ENCODE measurements at places on chromosomes 1 and 21. TPM values are rescaled to one million over a fixed set of nuclear protein-coding genes. Genes with fewer than 3 reads are reported as not detected.

The LCE2A gene
- not detected for total RNA-seq

The ERG gene
- not detected for total RNA-seq

GRCh38 chr1:19414515-19415121 lies 70.7 kb downstream of the CAPZB start:
- peak overlapping the region; percentile 43 for H3K27ac ChIP-seq
- H3K4me3 ChIP-seq: no peak overlapping the region
- no peak for DNase-seq
- no peaks in the 10 kb centered on the region for H3K27me3 ChIP-seq
- H3K4me1 ChIP-seq: peaks cover 66% of the 10 kb centered on the region

- peaks cover 23% of the 10 kb centered on the region for H3K4me1 ChIP-seq
- H3K27me3 ChIP-seq: peaks cover 57% of the 10 kb centered on the region
- no peak overlapping the region for H3K27ac ChIP-seq
- H3K4me3 ChIP-seq: no peak overlapping the region
- H3K36me3 ChIP-seq: no peaks in the 10 kb centered on the region
Measured at GRCh38 chr1:26996024-26996423, 2.5 kb downstream of the TRNP1 start.

DNA sequence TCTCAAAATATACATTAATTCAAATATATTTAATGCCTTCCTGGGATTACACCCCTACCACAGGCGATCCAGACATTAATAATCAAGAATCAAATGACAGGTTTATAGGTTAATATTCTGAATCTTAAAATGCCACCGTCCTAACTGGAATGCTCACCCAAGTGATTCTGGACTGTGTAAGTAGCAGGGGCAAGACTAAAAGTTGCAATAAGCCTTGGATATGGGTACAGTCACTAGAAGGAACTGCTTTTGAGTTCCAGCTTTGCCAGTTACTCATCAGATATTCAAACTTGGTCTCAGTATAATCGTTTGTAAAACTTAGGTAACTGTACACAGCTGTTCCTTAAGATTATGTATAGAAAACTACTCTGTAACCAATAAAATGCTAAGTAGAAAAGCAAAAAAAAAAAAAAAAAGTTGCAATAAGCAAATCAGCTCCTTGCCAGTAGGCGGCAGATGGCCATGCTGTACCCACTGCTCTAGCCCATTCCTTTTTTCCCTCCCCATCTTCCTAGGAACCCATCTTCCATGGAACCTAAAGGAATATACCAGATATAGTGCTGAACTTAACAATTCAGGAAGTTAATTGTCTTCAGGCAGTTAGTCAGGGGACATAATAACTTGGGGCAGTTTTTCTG lies 10.5 kb downstream of the RO60 start:
- peak overlapping the region; percentile 78 for H3K27ac ChIP-seq
- peaks cover 49% of the 10 kb centered on the region for H3K4me1 ChIP-seq
- H3K4me3 ChIP-seq: no peak overlapping the region
- no peaks in the 10 kb centered on the region for H3K27me3 ChIP-seq
- DNase-seq: no peak

DNA sequence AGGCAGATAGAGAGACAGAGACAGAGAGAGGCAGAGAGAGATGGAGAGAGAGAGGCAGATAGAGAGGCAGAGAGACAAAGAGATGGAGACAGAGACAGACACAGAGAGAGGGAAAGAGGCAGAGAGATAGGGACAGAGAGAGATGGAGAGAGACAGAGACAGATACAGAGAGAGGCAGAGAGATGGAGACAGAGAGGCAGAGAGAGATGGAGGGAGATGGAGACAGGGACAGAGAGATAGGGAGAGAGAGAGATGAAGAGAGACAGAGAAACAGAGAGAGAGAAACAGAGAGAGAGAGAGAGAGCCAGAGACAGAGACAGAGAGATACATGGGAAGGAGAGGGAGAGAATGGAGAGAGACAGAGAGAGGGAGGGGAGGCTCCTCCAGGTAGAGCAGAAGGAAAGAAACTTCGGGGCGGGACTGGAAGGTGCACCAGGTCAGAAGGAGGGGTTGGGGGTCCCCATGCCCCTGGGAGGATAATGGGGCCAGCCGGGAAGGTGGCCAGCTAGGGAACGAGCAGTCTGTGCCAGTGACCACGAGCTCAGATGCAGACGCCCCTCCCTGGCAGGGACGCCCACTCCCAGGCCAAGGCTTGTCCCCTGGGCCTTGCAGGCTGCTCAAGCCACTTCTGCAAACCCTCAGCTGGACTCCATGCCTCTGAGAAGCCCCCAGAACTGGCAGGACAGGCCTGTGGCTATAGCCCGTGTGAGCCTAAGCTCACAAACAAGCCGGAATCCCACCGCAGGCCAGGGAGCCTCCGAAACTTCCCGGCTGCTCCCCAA lies 3.3 kb downstream of the FNDC10 start:
- no peaks in the 10 kb centered on the region for H3K36me3 ChIP-seq
- DNase-seq: no peak
- no peak overlapping the region for H3K27ac ChIP-seq
- no peak overlapping the region for H3K4me3 ChIP-seq
- no peaks in the 10 kb centered on the region for H3K4me1 ChIP-seq

DNA sequence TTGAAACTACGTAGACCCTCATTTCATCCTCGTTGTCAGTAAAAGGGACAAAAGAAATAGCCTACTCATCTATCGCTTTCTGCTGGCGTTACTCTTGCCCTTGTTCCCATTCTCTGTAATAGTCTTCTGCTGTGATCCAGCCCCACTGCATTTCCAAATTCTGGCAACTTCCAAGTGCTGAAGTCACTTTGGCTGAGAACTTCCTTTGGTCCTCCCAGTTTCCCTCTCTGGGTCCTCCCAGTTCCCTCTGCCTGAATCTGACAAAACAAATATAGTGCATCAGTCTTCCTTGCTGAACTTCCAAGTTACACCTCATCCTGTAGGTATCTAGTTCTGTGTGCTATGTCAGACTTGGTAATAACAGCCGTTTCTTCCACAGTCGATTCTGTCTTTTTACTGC lies 47.0 kb upstream of the PLA2G4A start:
- H3K27ac ChIP-seq: no peak overlapping the region
- H3K36me3 ChIP-seq: no peaks in the 10 kb centered on the region
- no peak overlapping the region for H3K4me3 ChIP-seq
- DNase-seq: no peak
- H3K4me1 ChIP-seq: peaks cover 2% of the 10 kb centered on the region
- no peaks in the 10 kb centered on the region for H3K27me3 ChIP-seq

DNA sequence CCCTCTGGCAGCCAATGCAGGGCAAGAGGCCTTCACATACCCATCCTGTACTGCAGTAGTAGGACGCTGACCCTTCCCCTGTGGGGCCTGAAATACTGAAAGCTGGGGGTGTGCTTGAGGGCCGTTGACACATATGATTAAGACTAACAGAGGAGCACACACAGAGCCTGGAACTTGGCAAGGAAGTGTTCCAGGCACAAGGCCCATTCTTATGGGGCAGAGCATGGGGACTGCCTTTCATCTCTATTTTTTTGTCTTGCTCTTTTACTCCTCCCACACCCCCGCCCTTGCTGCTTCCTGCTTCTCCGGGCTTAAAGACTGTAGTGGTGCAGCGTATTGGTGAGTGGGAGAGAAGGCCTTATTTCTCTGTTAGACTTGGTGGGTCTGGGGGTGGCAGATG lies 137.4 kb downstream of the BACH1 start:
- H3K4me3 ChIP-seq: peak overlapping the region; percentile 77
- DNase-seq: peak; percentile 33
- peaks cover 26% of the 10 kb centered on the region for H3K36me3 ChIP-seq
- H3K4me1 ChIP-seq: peaks cover 31% of the 10 kb centered on the region
- no peaks in the 10 kb centered on the region for H3K27me3 ChIP-seq

DNA sequence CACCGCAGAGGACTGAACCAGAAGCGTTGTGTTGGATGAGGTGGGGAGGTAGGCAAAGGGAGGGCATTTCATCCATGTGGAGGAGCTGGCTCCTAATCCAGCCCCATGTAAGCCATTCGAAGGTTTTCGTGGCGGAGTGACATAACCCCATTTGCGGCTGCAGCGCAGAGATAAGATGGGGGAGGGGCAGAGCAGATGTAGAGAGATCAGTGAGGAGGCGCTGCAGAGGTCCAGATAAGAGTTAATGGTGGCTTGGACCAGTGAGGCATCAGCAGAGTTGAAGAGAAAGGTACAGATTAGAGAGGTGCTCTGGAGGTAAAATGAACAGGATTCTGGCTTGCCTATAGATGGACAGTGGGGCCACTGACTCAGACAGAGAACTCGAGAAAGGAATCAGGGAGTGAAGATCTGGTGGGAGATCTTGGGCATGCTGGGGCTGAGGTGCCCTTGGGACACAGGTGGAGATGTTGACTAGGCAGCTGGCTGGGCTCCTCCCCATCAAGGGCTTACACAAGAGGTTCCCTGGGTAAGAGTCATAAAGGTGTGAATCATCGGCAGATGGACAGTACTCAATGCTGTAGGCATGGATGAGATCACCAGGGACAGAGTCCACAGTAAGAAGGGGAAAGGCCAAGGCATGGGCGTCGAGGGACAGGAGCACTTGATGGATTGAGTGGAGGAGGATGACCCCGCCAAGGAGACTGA lies 7.8 kb upstream of the PTPRF start:
- H3K27me3 ChIP-seq: peaks cover 34% of the 10 kb centered on the region
- no peak overlapping the region for H3K27ac ChIP-seq
- H3K4me3 ChIP-seq: no peak overlapping the region
- DNase-seq: no peak
- H3K4me1 ChIP-seq: no peaks in the 10 kb centered on the region

GRCh38 chr1:224897529-224898327 lies 31.7 kb upstream of the DNAH14 start:
- no peak overlapping the region for H3K4me3 ChIP-seq
- no peaks in the 10 kb centered on the region for H3K36me3 ChIP-seq
- no peak for DNase-seq
- no peak overlapping the region for H3K27ac ChIP-seq

DNA sequence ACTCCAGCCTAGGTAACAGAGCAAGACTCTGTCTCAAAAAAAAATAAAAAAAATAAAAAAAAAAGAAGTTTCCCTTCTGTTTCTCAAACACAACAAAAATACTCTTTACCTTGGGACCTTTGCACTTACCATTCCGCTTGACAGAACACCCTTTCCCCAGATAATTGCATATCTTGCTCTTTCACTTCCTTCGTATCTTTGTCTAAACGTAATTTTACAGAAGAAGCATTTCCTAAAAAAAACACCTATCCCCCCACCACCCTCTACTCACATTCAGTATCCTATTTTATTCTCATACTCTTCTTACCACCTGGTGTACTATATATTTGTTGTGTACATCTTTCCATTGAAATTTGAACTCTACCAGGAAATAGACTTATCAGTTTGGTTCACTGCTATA lies 32.7 kb downstream of the ASH1L start:
- no peaks in the 10 kb centered on the region for H3K27me3 ChIP-seq
- H3K27ac ChIP-seq: no peak overlapping the region
- no peak for DNase-seq
- no peak overlapping the region for H3K4me3 ChIP-seq

- no peaks in the 10 kb centered on the region for H3K27me3 ChIP-seq
- DNase-seq: no peak
- peaks cover 29% of the 10 kb centered on the region for H3K36me3 ChIP-seq
- H3K4me3 ChIP-seq: no peak overlapping the region
- peaks cover 21% of the 10 kb centered on the region for H3K4me1 ChIP-seq
Measured at GRCh38 chr1:46689897-46690296, 18.2 kb downstream of the TEX38 start.

DNA sequence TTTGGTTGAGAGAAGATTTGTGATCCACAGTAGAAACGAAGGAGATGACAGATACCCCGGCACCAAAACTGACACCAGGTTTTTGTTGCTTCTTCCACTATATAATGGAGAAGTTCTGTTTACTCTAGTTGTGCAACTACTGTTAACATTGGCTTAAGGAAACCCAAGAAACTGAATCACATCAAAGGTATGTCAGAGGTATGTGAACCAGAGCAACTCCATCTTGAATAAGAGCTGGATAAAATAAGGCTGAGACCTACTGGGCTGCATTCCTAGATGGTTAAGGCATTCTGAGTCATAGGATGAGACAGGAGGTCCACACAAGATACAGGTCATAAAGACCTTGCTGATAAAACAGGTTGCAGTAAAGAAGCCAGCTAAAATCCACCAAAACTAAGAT lies 173.7 kb upstream of the CAMK1G start:
- no peak overlapping the region for H3K4me3 ChIP-seq
- H3K4me1 ChIP-seq: no peaks in the 10 kb centered on the region
- H3K36me3 ChIP-seq: no peaks in the 10 kb centered on the region

Data from activated naive CD8-positive, alpha-beta T cell treated with anti-CD3 and anti-CD28 coated beads for 36 hours (primary cell).